ENCODE measurements at places on chromosomes 5 and 9. TPM values are rescaled to one million over a fixed set of nuclear protein-coding genes. Genes with fewer than 3 reads are reported as not detected.

DNA sequence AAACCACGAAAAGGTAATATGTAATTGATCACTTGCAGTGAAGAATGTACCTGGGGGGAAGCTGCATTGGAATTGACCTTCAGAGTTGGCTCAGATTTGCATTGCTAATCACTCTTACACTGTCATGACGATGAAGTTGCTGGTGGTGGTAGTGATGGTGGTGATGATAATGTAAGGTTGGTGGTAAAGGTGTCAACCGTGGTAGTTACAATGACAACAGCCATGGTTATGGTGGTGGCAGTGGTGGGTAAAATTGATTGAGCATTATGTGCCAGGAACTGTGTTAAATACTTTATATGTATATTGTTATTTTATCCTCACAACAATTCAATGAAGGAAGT, 282.4 kb downstream of the NR3C1 start:
- no peak for DNase-seq

Gene DMRT3
- not detected for total RNA-seq

- DNase-seq = no peak
Measured at GRCh38 chr9:71245651-71246050, 124.2 kb upstream of the TRPM3 start.

Gene MARCOL
- total RNA-seq = not detected

DNA sequence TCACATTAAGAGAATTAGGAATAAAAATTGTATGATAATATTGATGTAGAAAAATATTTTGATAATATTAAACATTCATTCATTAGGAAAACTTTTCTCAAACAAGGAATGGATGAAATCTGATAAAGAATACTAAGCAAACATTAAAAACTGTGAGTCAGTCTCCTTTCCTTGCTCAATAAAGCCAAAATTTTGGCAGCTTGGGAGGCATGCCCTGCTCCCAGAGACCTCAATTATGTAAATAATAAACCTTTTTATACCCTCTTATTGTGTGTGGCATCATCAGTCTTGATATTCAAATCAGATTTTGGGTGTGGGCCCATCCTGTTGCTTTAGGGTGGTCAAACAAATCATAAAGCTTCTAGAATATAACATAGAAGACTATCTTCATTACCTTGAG, 36.6 kb upstream of the CCL21 start:
- no peak for DNase-seq

Gene LECT2
- not detected for total RNA-seq

GRCh38 chr5:10268100-10268499, 18.0 kb downstream of the CCT5 start:
- DNase-seq = no peak

GRCh38 chr9:76181020-76181641, 213.1 kb downstream of the RFK start:
- DNase-seq = no peak

DNA sequence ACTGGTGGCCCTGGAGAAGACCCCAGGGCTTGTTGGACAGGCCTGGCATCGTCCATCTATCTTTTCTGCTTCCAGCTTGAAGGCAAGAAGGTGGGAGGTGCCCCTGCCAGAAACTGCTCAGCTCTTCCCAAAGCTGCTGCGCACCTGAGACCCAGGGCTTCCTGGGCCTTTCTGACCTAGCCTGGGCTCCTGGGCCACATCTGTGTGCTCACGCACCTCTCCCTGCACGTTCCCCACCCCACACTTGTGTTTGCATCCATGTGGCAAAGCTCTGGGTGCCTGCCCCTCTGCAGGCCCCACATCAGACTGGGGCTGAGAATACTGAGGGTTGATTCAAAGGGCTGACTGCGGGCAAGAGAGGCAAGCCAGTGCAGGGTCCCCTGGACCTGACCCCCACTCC, 63.4 kb downstream of the PFDN1 start:
- no peak for DNase-seq

DNA sequence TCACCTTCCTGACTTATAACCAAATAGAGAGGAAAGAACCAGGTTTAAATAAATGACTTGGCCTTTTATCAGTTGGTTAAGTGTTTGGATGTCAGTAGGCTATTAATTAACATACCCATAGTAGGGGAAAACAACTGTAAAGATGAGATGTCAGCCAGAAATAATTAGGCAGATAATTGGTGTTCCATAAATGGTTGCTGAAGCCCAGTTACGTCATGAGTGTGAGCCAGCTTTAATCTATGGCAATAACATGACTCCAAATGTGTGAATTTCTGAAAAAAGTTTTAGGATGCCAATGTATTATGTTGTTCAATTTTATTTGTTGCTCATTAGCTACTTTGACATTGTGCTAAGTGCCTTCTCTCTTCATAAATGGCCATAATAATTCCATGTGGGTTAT, 180.5 kb downstream of the FBXL7 start:
- no peak for DNase-seq

Gene ANKRD20A1
- 0.27 TPM for total RNA-seq

Gene TLE1
- 97.7 TPM for total RNA-seq

Gene TSSK1B
- not detected for total RNA-seq

DNA sequence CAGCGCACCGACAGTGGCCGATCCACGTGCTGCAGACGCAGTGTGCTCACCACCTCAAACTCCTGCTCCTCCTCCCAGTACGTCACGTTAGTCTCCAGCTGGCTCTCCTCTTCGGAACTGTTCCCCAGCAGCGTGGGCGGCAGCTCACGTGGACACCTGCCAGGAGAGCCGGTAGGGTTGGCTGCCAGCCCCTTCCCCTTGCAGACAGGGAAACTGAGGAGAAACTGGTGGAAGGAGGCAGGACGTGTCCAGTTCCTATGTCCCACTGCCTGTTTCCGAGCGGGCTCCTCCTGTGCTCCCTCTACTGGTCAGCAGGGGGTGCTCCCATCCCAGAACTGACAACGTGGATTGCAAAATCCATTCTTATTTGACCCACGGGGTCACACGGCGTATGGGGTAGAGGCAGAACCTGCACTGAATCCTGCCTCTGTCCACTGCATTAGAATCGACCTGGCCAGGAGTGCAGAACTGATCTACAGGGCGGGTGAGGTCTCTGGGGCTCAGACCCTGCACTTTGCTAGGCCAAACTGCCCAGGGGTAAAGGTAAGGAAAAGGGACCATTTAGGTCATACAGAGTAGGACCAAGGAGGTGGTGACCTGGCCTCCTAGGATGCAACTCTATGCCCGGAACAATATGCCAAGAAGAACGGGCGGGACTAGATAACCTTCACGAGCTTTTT, 25.7 kb downstream of the PDGFRB start:
- peak; percentile 78 for DNase-seq
